ENCODE measurements at places on chromosomes 2 and 18. TPM values are rescaled to one million over a fixed set of nuclear protein-coding genes. Genes with fewer than 3 reads are reported as not detected.
A peak's percentile ranks its signal among the peaks of the same experiment; 100 is the strongest.

Gene SALL3
- 0.04 TPM for polyA plus RNA-seq

DNA sequence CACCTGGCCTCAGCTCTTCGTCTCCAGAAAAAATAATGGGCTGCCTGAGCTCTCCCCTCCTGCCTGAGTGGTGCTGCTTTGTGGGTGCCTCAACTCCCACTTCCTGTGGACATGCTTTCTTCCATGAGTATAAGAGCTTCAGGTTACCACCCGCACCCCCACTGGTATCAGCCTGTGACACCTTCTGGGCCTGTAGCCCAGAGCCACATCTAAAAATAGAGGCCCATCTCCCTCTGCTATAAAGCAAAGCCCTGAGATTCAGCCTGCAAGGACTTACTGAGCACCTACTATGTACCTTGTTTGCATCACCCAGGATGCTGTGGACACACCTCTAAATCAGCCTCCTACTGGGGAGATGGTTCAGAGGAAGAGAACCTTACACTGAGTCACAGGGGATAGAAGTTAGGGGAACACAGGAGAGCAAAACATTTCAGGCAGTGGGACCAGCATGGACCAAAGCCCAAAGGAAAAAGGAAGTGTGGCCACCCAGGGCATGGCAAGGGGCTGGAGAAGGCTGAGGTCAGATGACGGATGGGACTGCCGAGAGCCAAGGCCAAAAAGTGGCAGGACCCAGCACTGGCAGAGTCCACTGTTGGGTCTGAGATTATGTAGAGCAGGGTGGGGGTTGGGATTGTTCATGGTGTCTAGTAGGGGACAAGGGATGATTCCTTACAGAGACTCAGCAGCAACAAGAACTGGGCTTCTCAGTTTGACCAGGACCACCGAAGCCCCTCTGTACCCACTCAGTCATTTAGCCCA, 123.7 kb upstream of the PPP1CB start:
- DNase-seq: no peak

Gene MARCHF4
- polyA plus RNA-seq: 0.01 TPM

DNA sequence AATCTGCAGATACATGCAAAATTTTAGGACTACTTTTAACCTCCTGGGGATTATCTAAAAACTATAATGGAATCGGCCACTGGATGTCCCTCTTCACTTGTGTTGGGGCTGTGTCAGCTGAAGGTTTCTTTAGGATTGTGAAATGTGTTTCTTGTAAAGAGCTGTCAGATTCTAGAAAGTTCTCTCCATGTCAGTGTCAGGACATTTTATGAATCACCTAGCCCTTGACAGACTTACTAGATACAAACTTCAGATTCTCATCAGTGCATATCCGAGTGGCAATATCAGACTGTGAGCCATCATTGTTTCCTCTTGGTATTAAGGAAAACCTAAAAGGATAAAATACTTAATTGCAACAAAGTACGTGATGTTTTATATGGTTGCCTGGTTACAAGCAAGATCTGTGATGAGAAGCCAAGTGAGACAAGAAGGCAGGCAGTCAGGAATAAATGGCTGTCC, 107.3 kb downstream of the CPS1 start:
- no peak for DNase-seq

DNA sequence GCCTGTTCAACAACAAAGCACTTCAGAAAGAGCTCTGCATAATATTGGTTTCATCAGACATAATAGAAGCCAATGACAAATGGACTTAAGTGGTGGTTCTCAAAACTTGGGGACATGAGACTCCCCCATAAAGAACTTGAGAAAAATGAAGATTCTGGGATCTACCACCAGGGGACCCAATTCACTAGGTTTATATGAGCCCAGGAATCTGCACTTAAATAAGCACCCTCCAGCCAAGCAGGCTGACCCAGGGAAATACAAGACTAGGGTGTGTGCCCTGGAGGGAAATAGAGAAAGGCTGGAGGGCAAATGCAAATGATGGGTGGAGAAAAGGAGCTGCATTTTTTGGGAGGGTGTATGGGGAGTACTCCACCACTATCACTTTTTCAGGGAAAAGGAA, 52.5 kb downstream of the SATB2 start:
- DNase-seq: no peak

Gene TAF4B
- 1.3 TPM for polyA plus RNA-seq

Gene SGPP2
- 1.6 TPM for polyA plus RNA-seq

GRCh38 chr2:12965540-12966269, 249.0 kb downstream of the TRIB2 start:
- DNase-seq: no peak

DNA sequence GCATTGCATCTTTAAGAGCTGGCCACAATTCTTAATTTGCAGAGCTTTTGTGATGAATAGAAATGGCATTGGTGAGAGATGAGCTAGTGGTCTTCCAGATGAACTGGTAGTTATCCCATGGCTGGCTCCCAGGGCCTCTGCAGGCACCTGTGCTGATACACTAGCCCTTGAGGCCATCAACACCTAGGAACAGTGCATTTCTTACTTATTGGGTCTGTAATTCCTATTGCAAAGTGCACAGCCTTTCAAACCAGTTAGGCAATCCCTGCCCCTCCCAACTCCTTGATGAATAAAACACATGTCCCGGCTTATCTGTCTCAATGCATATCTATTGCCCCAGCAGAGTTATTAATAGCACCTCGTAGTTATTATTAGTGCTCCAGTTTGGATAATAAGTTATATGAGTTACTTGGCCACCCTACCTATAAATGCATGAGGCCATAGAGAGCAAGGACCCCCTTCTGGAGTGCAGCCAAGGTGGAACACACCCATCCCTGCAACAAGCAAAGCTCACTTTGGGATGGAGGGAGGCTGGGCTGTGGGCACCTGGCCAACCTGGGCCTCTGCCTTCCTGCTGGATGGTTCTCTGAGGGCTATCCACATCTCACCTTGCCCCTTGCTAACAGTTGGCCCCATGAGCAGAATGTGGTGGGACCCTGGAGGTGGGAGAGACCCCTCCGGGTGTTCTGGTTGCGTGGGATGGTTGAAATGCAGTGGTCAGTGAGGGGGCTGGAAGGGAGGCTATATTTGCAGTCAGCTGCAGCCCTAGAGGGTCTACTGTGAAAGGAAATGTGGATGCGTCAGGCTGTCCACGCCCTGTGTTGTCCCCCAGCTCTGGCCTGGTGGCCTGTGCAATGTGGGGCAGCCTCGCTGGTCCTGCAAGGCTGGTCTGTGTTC, 455.9 kb upstream of the HS6ST1 start:
- no peak for DNase-seq

Gene ST6GAL2
- 0.11 TPM for polyA plus RNA-seq

- no peak for DNase-seq
Measured at GRCh38 chr2:101546376-101547058, 71.6 kb upstream of the RFX8 start.

DNA sequence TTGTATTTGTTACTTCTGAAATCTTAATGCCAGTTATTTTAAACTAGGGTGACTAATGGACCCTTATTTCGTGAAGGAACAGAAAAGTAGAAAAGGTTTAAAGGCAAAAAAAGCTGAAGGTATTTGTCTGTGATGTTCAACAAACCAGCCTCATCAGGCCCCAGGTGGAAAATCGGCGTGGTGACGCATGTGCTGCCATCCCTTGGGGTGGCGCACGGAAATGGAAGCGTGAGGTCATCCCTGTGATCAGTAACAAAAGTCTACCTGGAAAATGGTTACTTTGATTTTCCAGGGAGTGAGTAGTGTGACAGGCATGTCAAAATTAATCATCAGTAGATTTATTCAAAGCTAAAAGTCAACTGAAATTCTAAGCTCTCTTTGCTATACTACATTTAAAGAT, 313.2 kb downstream of the GBX2 start:
- no peak for DNase-seq

DNA sequence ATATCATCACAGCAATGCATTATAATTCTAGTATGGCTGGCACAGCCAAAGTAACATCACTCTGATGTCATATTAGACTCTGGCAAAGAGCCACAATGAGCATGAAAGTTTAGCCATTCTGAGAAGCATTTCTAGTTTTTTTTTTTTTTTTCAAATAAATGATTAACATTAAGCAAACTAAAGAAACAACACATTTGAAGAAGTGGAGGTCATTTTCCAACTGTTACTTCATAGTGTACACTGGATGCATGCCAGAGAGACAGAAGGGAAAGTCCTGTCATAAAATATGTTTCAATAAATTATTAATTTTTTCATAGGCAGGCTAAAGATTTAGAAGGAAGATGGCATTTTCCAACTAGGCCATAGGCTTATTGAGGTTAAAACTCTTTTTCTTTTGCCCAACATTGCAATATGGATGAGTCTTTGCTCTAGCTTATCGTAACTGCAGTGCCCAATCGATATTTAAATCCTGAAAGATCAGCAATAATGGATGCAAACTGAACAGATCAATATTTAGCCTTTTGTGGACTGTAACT, 1630.4 kb upstream of the ACVR2A start:
- no peak for DNase-seq

DNA sequence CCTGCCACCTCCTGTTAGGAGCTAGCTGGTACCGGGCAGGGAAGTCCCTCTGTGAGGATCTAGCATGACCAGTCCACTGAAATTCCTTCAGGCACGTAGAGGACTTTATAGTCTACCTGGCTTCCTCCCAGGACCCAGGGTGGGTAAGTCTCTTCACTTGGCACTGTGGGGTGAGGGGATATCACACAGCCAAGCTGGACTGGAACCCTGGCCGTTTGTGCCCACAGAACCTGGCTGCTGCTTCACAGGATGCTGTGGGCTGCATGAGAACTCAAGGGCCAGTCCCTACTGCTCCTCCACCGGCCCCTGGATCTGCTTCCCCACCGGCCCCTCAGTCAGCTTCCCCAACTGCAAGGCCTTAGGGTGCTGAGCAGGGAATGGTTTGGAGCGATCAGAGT, 35.8 kb downstream of the HS1BP3 start:
- DNase-seq: no peak

Gene GPR148
- polyA plus RNA-seq: not detected

DNA sequence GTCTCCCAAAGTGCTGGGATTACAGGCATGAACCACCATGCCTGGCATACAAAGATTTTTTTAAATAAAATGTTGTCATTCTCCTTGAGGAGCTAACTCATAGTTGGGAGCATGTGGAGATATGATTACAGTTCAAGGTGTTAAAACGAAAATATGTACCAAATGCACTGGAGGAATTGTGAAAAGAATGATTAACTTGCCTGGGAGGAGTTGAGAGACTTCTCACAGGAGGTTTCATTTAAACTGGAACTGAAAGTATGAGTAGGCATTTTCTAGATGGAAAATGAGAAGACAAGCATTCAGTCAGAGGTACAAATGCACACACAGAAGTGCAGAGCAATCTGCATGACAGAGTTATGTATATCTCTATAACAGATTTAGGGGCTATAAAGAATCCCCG, 126.6 kb upstream of the PDE1A start:
- no peak for DNase-seq

DNA sequence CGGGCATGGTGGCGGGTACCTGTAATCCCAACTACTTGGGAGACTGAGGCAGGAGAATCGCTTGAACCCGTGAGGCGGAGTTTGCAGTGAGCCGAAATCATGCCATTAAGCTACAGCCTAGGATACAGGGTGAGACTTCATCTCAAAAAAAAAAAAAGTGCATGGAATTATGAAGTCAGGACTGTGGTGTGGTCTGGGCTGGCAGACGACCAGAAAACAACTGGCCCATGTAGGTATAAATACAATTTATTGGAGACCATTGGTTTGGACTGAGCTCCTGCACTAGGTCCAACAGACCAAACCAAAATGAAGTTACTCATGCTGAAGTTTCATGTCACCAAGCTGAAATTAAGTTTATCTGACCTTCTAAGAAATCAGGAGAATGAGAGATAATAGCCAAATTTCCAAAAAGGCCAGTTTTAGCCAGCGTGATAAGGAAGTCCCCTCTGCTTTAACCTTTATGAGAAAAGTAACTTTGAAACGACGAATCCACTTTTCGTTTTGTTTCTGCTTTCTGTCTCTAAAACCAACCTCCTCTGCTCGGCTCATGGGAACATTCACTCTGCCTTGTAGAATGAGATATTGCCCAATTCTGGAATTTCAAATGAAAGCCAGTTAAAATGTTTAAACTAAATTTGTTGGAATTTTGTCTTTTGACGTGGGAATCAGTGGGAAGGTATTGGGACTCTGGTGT, 17.7 kb upstream of the RAB10 start:
- DNase-seq: no peak

GRCh38 chr2:108907822-108908712, 81.0 kb downstream of the EDAR start:
- DNase-seq: no peak

Gene LRPPRC
- 60.6 TPM for polyA plus RNA-seq

- DNase-seq: no peak
Measured at GRCh38 chr18:79706658-79707057, 27.1 kb downstream of the CTDP1 start.

GRCh38 chr2:33321876-33322483, 154.5 kb upstream of the RASGRP3 start:
- DNase-seq: no peak

- no peak for DNase-seq
Measured at GRCh38 chr2:146312899-146313298, 1531.9 kb upstream of the ACVR2A start.

Gene ST3GAL5
- 4.3 TPM for polyA plus RNA-seq

Gene GALNT13
- 0.14 TPM for polyA plus RNA-seq

Gene POTEJ
- not detected for polyA plus RNA-seq

- peak; percentile 49 for DNase-seq
Measured at GRCh38 chr18:48441405-48441881, 32.3 kb upstream of the ZBTB7C start.

Gene WNT10A
- 0.08 TPM for polyA plus RNA-seq

GRCh38 chr2:216827073-216827720, 32.7 kb downstream of the TNP1 start:
- no peak for DNase-seq

Gene FZD7
- polyA plus RNA-seq: 8.8 TPM

- no peak for DNase-seq
Measured at GRCh38 chr2:201466050-201466675, 14.6 kb downstream of the STRADB start.

- DNase-seq: no peak
Measured at GRCh38 chr2:161124201-161124600, 36.0 kb upstream of the TANK start.

DNA sequence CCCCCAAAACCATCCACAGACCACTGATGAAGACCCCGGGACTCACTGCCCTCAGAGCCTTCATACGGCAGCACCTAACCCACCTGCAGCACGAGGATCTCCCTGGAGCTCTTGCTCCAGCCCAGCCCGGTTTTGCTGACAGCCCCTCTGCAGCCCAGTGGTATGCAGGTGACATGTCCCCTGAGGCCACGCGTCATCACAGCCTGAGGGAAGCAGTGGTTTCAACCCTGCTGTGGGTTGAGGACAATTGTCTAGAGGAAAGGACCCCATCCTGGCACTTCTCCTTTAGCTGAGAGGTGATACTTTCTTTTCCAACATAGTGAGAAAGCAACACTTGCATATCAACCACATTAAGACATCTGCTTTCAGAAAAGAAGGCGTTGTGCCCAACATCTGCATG, 134.0 kb downstream of the SEPTIN10 start:
- DNase-seq: peak; percentile 14

GRCh38 chr2:203016716-203017115, 2.0 kb downstream of the NBEAL1 start:
- no peak for DNase-seq

Measured in heart left ventricle (tissue), 16 donors.